T-cell (primary cell): ENCODE measurements at places on chromosomes 13 and 19. TPM values are rescaled to one million over a fixed set of nuclear protein-coding genes. Genes with fewer than 3 reads are reported as not detected.

- H3K4me1 ChIP-seq: peaks cover 16% of the 10 kb centered on the region
- H3K36me3 ChIP-seq: no peaks in the 10 kb centered on the region
- H3K27me3 ChIP-seq: peaks cover 18% of the 10 kb centered on the region
- H3K27ac ChIP-seq: peak within 1 kb of the TSS; percentile 21
- DNase-seq: no peak
Measured at GRCh38 chr19:41928221-41928683, at the start of gene ERFL. Gene ERFL (minus strand): TSS chr19:41928449. CDS start chr19:41912919, 15,530 bp downstream.

GRCh38 chr19:44694184-44694579, 4.8 kb upstream of the CEACAM16 start:
- H3K4me3 ChIP-seq: no peak overlapping the region
- H3K27ac ChIP-seq: no peak overlapping the region
- H3K36me3 ChIP-seq: no peaks in the 10 kb centered on the region
- peaks cover 22% of the 10 kb centered on the region for H3K4me1 ChIP-seq
- DNase-seq: no peak

DNA sequence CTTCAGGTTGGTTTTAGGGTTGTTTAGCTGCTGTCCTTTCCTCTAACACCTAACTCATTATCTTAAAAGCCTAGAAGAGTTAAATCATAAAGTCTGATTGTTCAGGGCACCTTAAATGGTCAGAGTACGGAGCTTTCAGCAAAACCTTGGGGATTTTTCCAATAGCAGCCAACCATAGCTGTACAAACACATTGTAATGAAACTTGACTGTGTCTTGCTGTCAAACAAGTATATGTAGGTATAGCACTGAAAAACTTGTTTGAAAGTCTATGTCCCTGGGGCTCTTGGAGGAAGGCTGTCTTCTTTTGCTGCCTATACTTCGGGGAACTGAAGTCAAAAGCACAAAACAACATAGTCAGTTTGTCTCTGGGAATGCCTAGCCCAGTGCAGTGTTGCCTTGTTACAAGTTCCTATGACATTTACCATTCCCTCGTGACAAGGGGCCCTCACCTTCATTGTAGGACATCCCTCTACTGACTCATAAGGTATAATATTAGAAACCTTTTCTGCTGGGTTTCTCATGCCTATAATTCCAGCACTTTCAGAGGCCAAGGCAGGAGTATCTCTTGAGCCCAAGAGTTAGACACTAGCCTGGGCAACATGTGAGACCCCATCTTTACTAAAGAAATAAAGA, 474.5 kb upstream of the NBEA start:
- no peak overlapping the region for H3K4me3 ChIP-seq
- H3K4me1 ChIP-seq: no peaks in the 10 kb centered on the region
- no peaks in the 10 kb centered on the region for H3K36me3 ChIP-seq
- no peak for DNase-seq

- no peak overlapping the region for H3K27ac ChIP-seq
- H3K4me3 ChIP-seq: no peak overlapping the region
- no peaks in the 10 kb centered on the region for H3K4me1 ChIP-seq
- DNase-seq: no peak
- no peaks in the 10 kb centered on the region for H3K27me3 ChIP-seq
Measured at GRCh38 chr13:68185444-68186141, 955.5 kb upstream of the PCDH9 start.

- H3K36me3 ChIP-seq: peaks cover 3% of the 10 kb centered on the region
- H3K4me3 ChIP-seq: no peak overlapping the region
- DNase-seq: no peak
- H3K27me3 ChIP-seq: no peaks in the 10 kb centered on the region
Measured at GRCh38 chr19:32891609-32892008, 22.0 kb upstream of the SLC7A9 start.

GRCh38 chr19:15247107-15248014, 15.1 kb upstream of the EPHX3 start:
- peaks cover 25% of the 10 kb centered on the region for H3K36me3 ChIP-seq
- no peaks in the 10 kb centered on the region for H3K27me3 ChIP-seq
- DNase-seq: no peak
- H3K4me3 ChIP-seq: no peak overlapping the region
- H3K27ac ChIP-seq: no peak overlapping the region
- no peaks in the 10 kb centered on the region for H3K4me1 ChIP-seq

DNA sequence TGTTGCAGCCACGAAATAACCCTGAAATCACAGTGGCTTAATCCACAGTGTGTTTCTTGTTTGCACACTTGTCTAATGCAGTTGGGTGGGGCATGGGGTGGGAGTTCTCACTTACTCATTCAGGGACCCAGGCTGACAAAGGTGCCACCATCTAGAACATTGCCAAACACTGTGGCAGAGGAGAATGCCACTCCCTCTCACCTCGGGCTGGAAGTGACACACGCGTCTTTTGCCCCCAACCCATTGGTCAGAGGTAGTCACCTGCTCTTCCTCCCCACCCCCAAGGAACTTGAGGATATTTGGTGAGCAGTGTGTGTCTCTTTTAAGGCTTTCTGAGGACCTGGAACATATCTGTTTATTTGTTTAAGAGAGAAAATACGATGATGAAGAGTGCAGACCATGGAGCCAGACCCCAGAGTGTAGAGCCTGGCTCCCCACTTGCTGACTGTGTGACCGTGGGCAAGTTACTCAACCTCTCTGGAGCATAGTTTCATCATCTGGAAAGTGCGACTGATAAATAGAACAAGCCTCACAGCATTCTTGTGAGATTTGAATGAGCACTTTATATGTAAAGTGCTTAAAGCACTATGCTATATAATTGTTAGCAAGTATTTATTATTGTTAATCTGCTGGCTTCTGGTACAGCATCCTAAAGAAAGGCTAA, 17.4 kb downstream of the GPR183 start:
- H3K27me3 ChIP-seq: no peaks in the 10 kb centered on the region
- peak overlapping the region; percentile 52 for H3K27ac ChIP-seq
- peak; percentile 69 for DNase-seq

DNA sequence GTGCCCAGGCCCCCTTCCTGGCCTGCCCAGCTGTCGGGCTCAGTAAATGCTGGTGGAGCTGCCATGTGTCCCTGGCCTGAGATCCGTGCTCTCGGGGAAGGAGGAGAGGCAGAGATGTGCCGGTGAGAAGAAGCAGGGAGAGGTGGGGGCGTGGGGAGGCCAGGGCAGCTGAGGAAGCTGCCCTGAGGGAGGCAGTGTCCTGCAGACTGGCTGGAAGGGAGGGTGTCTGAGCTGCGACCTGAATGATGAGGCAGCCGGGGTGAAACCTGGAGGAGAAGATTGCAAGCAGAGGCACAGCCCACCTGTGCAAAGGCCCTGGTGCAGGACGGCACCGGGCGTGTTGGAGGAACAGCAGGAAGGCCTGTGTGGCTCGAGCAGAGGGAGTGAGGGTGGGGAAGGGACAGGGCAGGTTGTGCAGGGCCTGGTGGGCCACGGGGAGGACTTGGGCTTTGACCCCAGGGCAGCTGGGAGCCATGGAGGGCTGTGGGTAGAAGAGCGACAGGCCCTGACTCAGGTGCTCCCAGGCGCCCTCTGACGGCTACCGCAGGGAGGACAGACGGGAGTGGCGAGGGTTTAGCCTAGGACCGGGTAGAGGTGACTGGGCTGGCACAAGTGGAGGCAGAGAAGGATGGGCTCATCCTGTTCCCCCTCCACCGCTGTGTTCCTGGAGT, 14.0 kb upstream of the CELF5 start:
- H3K4me3 ChIP-seq: no peak overlapping the region
- H3K4me1 ChIP-seq: no peaks in the 10 kb centered on the region
- peaks cover 20% of the 10 kb centered on the region for H3K36me3 ChIP-seq
- H3K27me3 ChIP-seq: no peaks in the 10 kb centered on the region
- H3K27ac ChIP-seq: no peak overlapping the region

- H3K27me3 ChIP-seq: no peaks in the 10 kb centered on the region
- H3K4me3 ChIP-seq: no peak overlapping the region
Measured at GRCh38 chr19:39385629-39386411, 5.1 kb downstream of the PAF1 start.

DNA sequence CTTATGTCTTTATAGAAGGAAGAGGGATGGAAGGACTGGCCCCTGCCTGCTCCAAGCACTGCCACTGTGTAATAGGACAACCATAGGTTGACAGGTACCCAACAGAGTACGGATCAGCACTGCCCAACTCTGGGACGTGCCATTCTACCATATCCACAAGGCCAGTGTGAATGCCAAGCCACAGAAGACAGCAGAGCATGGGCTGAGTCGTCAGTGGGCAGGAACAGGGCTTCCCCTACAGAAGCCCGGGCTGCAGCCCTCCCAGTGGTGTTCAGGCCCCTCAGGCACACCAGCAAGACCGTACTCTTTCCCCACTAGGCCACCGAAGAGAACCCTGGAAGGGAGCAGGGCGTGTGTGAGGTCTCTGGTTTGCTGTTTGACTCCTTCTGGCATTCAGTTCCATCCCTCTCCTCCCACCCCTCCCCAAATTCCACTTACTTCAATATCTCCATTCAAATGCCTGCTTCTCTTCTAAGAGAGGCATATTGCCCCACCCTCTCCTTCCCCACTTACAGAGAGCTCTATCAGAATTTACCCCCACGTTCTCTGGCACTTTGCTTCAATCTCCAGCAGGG, 209.4 kb downstream of the FOXO1 start:
- H3K4me1 ChIP-seq: no peaks in the 10 kb centered on the region
- H3K27ac ChIP-seq: no peak overlapping the region
- H3K4me3 ChIP-seq: no peak overlapping the region
- DNase-seq: no peak
- no peaks in the 10 kb centered on the region for H3K27me3 ChIP-seq
- H3K36me3 ChIP-seq: no peaks in the 10 kb centered on the region

- no peaks in the 10 kb centered on the region for H3K27me3 ChIP-seq
- H3K27ac ChIP-seq: no peak overlapping the region
Measured at GRCh38 chr13:82010780-82011179, 1669.9 kb upstream of the SPRY2 start.

DNA sequence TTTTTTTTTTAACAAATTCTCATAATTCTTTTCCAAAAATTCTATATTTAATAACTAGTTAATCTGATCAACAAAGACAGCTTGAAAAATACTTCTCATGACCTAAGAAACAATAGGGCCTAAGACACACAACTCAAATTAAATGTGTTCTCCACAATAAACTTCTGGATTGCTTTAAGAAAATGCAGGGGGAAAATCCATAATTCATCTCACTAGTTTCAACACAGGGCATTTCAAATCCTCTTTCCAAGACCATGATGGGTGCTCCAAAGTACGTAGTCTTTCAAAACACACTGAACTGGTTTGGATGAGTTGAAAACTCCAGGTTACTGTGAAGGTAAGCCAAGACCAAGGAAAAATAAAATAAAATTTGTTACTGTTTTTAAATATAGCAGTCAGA, 62.6 kb downstream of the DCLK1 start:
- H3K4me3 ChIP-seq: no peak overlapping the region
- H3K27ac ChIP-seq: no peak overlapping the region
- H3K4me1 ChIP-seq: no peaks in the 10 kb centered on the region
- DNase-seq: no peak

Gene FEM1A
- 16.1 TPM for total RNA-seq

Gene PDE4A
- 2.2 TPM for total RNA-seq

Gene SERPINE3
- not detected for total RNA-seq

Gene MBD3L2B
- not detected for total RNA-seq
